ENCODE measurements at places on chromosomes 1 and 21.

GRCh38 chr1:228161866-228162265 is 3.7 kb upstream of the IBA57 start:
- no peak for DNase-seq

DNA sequence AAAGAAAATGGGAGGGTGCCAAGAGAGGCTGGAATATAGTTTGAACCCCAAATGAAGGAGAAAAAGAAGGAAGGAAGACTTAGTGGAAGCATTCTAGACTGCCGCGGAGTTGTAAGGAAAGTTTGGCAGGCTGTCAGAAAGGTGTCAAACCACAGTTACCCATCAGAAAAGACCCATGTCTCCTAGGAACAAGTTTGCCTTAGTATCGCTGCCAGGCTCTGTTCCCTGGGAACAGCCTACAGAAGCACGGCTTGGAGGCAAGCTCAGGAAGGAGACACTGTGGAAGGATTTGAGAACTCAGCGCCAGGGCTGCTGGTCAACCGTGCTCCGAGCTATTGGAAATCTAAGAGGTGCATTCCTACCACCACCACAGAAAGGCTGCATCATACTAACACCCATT is 197.4 kb downstream of the RRAGC start:
- DNase-seq, result no peak

- no peak for DNase-seq
Measured at GRCh38 chr1:119492763-119493162, 14.2 kb upstream of the HSD3B1 start.

- no peak for DNase-seq
Measured at GRCh38 chr1:19878637-19878985, 3.6 kb upstream of the OTUD3 start.

- no peak for DNase-seq
Measured at GRCh38 chr1:20202166-20202565, 15.8 kb upstream of the PLA2G2C start.

- DNase-seq, result no peak
Measured at GRCh38 chr1:64470665-64471217, 812 bp downstream of the CACHD1 start.

GRCh38 chr21:30081506-30081905 is 85.1 kb downstream of the CLDN17 start:
- no peak for DNase-seq

DNA sequence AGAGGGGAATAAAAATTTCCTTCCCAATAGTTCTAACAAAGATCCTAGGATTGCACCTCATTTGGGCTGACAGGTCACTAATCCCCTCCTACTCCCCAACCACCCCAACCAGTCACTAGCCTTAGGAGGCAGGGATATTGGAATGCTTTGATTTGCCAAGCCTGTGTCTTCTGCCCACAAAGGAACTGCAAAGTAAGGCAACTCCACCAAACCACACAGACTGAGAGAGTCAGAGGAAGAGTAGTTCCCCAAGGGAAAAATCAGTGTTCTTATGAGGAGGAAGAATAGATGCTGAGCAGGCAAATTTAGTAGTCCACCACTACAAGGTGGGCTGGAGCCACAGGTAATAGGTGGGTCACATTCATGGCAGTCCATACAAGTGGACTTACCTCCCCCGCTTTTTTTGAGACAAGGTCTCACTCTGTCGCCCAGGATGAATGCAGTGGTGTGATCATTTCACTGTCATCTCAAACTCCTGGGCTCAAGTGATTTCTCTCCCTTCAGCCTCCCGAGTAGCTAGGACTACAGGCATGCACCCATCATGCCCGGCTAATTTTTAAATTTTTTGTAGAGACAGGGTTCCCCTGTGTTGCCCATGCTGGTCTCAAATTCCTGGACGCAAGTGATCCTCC is 3.7 kb upstream of the TMEM39B start:
- no peak for DNase-seq

DNA sequence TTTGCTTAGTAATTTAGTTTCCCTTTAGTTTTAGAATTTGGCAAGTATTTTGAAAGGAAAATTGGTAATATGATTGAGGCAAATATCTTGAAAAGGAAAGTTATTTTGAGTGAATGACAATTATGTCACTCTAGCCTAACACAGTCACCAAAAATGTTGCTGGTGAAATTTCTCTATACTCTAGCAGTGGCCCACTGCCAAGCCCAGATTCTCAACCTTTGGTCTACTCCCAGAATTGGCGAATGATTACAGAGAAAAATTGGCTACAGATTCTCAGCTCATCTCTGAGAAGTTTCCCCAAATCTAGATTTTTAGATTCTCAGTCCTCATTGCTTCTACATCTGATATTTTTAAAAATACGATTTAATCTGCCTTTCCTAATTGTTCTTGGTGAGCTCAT is 84.9 kb downstream of the PIGK start:
- no peak for DNase-seq

- no peak for DNase-seq
Measured at GRCh38 chr21:39502631-39503030, 50.9 kb downstream of the SH3BGR start.

DNA sequence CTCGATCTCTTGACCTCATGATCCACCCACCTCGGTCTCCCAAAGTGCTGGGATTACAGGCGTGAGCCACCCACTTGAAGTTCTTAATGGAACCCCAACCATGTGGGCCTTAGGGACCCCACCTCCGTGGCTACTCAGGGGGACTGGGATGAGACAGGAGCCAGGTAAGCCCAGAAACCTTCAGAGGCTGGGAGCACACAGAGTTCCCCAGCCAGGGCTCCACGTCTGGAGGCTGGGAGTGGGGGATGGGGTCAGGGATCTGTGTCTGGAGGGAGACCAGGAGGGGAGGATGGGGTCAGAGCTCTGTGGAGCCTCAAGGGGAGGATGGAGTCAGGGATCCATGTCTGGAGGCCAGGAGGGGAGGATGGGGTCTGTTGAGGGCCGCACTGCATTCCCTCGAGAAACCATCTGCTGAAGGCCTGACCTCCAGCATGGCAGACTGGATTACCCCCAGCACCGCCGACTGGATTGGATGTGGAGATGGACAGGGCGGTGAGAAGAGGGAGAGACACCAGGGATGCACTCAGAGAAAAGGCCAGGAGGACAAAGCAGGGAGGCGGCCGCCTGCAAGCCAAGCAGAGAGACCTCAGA is 2.1 kb upstream of the FTCD start:
- DNase-seq, result no peak

- peak; percentile 34 for DNase-seq
Measured at GRCh38 chr1:15272009-15272781, 25.2 kb downstream of the FHAD1 start.

GRCh38 chr1:21536218-21536617 is 27.0 kb downstream of the ALPL start:
- DNase-seq, result no peak

- DNase-seq, result no peak
Measured at GRCh38 chr21:43333298-43334062, 93.5 kb downstream of the SIK1 start.

DNA sequence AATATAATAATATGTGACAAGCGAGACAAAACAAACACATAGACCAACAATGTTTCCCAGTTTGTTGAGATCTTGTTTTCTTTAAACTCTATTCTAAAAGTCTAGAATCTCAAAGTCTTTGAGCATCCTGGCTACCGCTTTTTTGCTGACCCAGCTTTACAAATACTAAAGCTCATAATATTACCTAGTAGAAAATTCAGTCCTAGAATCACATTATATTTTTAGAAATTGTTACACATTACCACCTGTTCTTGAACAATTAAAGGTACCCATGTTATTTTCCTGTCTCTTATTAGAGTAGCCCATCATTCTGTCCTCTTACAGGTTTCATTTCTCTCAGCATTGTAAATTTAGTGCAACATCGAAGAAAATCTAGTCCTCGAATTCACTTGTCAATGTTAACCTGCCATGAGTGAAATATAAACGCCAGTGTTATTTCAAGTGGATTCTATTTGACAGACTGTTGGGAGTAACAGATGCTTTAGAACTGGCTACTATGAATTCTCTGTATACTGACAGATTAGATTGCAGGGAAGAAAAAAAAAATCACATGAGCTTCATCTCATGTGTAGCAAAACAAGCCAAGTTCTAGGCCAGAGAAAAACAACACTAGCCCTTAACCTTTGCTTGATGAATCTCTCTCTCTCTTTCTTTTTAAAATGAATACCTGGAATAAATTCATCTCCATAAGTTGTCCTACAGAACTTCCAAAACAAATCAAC is 851.2 kb upstream of the ADAMTS5 start:
- DNase-seq, result no peak

DNA sequence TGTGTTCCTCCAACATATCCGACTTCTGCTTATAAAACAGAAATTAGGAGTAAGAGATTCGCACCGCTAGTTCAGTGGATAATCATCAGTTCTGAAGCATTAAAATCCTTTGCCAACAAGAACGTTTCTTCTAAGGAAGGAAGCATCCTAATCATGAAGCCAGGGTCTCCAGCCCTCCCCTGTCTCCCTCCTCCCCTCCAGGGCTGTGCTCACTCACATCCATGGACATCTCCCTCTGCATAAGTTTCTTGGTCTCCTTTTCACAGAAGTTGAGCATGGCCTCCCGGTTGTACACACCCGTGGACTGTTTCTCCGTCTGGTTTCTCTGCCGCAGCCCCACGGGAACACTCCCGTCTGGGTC is 505 bp downstream of the LMOD1 start:
- DNase-seq, result no peak

DNA sequence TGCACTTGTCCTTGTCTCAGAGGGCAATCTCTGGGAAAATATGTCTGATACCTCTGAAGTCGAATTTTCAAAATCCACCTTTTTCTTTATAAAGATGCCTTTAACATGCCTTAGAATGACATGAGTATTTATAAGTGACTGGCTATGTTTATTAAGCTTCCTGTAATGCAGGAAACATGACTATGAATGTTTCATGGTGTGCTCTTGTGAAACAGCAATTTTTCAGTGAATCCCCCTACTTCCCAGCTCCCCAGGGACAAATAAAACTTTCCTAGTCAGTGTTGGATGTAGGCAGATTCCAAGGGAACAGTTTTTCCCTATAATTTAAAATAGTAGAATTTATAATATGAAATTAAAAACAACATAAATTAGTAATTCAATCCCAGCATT is 437.0 kb downstream of the LMO4 start:
- no peak for DNase-seq

DNA sequence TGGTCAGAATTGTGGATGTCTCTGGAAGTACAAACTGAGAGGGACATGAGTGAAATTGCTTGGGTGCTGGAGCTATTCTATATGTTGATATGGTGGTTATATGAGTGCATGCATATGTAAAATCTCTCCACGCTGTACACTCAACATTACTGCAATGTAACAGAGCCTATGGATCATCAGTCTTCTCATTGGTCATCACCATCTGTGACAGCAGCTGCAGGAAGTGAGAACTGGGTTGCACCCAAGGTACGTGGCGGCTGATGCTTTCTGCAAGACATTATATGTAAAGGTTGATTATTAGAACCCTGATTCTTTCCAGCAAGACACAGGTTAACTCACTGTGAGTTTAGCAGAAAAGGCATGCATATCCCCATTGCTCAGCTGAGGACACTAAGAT is 387.1 kb downstream of the OMA1 start:
- DNase-seq, result no peak

GRCh38 chr1:168833362-168833761 is 104.4 kb upstream of the DPT start:
- no peak for DNase-seq

- DNase-seq, result no peak
Measured at GRCh38 chr1:231612393-231613089, 14.0 kb upstream of the DISC1 start.

- no peak for DNase-seq
Measured at GRCh38 chr1:168742994-168743650, 14.1 kb upstream of the DPT start.

DNA sequence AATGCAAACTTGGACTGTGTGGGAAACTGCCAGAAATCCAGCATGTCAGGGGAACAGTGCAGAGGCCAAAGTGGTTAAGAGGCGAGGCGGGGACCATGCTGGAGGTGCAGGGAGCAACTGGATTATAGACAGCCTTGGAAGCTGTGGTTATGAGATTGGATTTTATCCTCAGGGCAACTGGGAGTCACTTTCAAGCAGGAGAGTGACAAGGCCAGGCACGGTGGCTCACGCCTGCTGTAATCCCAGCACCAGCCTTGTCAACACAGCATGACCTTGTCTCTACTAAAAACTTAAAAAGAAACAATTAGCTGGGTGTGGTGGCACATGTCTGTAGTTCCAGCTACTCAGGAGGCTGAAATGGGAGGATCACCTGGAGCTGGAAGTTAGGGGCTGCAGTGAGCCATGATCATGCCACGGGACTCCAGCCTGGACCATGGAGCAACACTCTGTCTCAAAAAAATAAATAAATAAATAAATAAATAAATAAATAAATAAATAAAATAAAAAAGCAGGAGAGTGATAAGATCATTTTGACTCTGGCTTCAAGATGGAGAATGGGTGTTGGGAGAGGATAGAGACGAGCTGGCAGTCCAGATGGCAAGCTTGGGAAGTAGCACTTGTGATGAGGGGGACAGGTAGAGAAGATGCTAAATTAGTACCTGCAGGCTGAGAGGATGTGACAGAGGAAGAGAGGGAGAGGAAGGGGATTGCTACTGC is 3.5 kb downstream of the HAPLN2 start:
- DNase-seq, result no peak

- DNase-seq, result no peak
Measured at GRCh38 chr1:5601516-5601915, 390.7 kb downstream of the NPHP4 start.

- no peak for DNase-seq
Measured at GRCh38 chr1:185495007-185495406, 178.0 kb upstream of the IVNS1ABP start.

DNA sequence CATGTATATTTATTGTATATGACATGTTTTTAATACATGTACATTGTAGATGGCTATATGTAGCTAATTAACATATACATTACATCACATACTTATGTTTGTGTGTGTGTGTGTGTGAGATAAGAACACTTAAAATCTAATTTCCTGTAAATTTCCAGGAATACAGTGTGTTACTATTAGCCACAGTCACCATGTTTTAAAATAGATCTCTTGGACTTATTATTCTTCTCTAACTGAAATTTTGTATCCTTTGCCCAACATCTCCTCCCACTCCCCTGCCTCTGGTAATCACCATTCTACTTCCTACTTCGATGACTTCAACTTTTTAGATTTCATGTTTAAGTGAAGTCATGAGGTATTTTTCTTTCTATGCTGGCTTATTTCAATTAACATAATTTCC is 64.8 kb downstream of the FCRL5 start:
- DNase-seq, result no peak

DNA sequence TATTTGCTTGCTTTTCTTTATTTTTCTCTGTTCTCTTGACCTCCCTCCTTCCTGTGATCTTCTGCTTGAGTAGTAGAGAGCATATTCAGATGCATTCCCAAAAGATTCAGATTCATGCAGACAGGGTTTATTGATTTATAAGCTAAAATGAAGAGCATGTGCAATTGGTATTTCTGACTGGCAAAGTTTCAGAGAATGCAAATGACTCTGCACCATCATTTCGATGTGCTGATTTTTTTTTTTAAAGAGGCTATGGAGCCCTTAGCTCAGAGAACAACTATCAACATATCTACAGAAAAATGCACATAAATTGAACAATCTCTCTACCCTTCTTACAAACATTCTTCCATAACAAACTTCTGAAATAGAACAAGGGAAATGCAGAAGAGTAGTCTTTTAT is 312.0 kb downstream of the VAV3 start:
- DNase-seq, result no peak

Data from NCI-H1930 (cell line).